ENCODE measurements at places on chromosomes 1 and 21.
A peak's percentile ranks its signal among the peaks of the same experiment; 100 is the strongest.

DNA sequence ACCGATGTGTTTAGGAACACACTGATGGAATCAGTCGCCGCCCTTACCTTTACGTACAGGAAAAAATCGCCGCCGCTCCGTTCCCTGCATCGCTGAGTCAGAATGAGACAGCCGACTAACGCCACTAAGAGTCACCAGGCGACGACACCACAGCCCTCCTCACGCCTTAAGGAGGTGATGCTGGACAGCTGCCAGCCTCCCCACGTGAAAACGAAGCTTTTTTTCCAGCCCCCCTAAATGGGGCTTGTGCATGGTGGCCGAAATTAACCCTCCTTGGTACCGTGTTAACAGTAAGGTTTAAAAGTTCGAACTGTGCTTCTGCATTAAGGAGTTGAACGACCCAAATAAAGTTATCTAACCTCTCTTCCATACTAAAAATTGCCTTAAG lies 511 bp downstream of the DNTTIP2 start:
- H3K4me1 ChIP-seq = peaks cover 37% of the 10 kb centered on the region
- H3K27ac ChIP-seq = peak overlapping the region; percentile 99
- H3K36me3 ChIP-seq = peaks cover 21% of the 10 kb centered on the region
- DNase-seq = no peak
- no peaks in the 10 kb centered on the region for H3K27me3 ChIP-seq
- peak overlapping the region; percentile 92 for H3K4me3 ChIP-seq

DNA sequence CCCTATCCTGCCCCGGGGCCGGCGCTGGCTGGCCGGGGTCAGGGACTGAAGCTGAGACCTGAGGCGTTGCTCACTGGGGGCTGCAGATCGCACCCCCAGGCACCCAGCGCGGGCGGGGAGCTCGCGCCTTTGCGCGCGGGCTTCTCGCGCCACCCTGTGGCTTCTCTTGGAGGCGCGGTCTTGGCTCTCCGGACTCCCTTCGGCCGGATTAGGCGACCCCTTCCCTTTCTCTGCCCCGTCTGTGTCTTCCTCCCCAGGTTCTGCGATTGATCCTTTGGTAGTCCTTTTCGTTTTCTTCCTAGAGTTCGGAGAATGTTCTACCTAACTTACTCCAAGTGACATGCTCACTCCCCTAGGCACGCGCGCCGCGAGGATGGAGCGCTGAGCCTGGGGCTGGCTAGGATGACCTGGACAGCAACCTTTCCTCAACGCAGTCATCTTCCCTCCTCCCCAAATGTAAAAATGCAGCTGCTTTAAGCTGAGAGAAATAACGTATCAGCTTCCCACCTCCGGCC lies 495 bp upstream of the NTRK1 start:
- H3K27me3 ChIP-seq = peaks cover 51% of the 10 kb centered on the region
- H3K36me3 ChIP-seq = no peaks in the 10 kb centered on the region
- DNase-seq = no peak
- H3K4me1 ChIP-seq = peaks cover 17% of the 10 kb centered on the region
- H3K4me3 ChIP-seq = peak overlapping the region; percentile 60
- H3K27ac ChIP-seq = no peak overlapping the region

DNA sequence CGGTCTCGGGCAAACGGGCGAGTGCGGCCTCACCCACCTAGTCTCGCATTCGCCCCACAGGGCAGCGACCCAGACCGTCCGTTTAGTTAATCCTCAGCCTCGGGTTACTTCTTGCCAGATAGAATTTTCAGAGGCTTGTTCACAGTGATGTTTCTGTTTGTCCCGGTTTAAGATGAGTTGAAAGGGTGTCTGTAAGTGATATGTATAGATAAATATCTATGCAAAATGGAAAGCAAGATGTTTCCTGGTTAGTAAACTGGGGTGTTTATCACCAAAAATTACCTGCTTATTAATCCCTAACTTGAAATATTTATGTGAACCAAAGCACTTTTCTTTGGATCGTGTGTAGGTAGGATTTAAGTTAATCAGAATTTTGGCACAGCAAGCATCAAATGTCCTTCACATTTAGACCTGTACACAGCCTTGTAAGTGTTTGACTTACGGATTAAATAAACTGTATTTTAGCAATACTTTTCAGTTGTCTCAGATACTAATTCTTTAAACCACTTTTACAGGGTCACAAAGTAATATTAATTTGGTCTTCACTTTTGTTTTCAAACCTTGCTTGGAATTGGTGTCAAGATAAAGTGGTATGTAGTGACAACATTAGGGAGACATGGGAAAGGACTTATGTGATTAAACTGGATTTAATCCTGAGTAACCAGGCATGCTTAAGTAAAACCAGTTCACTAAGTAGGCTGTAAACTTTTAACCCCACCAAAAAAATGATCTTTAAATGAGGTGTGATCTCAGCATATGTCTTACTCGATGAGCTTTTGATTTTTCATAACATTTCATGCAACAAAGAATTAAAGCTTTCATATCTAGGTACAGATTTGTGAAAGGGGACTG lies 914 bp downstream of the ZNF326 start:
- peak overlapping the region; percentile 92 for H3K4me3 ChIP-seq
- no peak for DNase-seq
- H3K27me3 ChIP-seq = no peaks in the 10 kb centered on the region
- no peaks in the 10 kb centered on the region for H3K36me3 ChIP-seq

GRCh38 chr1:201756406-201756805 lies 72.6 kb upstream of the IPO9 start:
- peaks cover 5% of the 10 kb centered on the region for H3K36me3 ChIP-seq
- DNase-seq = no peak
- H3K4me3 ChIP-seq = peak overlapping the region; percentile 34
- peaks cover 99% of the 10 kb centered on the region for H3K4me1 ChIP-seq
- no peaks in the 10 kb centered on the region for H3K27me3 ChIP-seq

GRCh38 chr1:228072658-228073043 lies 9.9 kb upstream of the ARF1 start:
- no peaks in the 10 kb centered on the region for H3K4me1 ChIP-seq
- no peaks in the 10 kb centered on the region for H3K27me3 ChIP-seq
- no peak overlapping the region for H3K4me3 ChIP-seq
- DNase-seq = no peak
- no peak overlapping the region for H3K27ac ChIP-seq

DNA sequence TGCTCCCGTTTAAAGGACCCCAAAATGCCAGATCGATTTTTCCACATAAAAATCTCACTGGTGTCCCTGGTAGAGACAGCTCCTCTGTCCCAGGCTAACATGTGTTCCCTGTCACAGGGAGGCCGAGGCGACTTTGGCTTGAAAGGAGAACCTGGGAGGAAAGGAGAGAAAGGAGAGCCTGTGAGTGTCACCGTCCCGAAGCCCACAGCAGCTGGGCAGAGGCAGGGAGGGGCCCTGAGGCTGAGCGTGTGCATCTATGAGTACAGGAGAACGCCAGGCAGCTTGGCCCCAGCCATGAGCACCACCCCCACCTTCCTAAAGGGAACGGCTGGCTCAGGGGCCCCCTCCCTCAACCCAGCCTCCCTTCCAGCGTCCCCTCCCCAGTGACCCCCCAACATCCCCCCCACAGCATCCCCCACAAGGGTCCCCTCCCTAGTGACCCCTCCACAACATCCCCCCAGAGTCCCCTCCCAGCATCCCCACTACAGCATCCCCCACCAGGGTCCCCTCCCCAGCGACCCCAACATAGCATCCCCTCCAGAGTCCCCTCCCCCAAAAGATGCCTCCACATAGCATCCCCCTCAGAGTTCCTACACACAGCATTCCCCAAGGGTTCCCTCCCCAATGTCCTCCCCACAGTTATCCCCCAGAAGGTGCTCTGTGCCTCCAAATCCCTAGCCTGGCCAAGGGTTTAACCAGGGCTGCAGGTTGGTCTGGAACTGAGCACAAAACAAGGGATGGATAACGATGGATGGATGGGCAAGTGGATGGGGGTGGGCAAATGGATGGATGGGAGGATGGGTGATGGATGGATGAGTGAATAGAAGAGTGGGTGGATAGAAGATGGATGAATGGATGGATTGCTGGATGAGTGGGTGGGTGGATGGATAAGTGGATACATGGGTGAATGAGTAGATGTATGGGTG lies 25.1 kb downstream of the COL6A2 start:
- H3K4me3 ChIP-seq = no peak overlapping the region
- no peak overlapping the region for H3K27ac ChIP-seq
- peaks cover 27% of the 10 kb centered on the region for H3K36me3 ChIP-seq
- peak; percentile 46 for DNase-seq
- no peaks in the 10 kb centered on the region for H3K27me3 ChIP-seq
- H3K4me1 ChIP-seq = peaks cover 3% of the 10 kb centered on the region

DNA sequence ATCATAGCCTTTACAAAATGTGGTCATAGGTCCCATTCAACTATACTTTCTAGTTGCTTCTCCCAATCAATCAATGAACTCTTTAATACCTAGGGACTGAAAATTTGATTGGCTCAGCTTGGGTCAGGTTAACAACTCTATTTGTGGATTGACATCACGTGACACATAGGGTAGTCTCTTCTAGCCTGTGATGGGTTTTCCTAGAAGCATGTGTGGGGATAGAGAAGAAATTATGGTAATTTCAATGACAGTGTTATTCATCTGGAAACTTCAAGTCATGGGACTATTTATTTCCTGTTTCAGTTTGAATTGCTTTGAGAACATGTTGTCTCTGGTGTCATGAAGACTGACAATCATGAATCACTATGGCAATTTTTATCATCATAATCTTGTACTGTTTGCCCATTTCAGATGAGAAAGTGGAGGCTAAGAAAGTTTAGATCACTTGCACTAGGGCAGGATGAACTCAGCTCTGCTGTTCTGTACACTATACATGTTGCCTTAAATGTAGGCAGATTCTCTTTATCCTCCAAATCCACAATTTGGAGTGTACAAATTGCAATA lies 529.9 kb upstream of the BEND5 start:
- H3K27me3 ChIP-seq = no peaks in the 10 kb centered on the region
- H3K4me3 ChIP-seq = no peak overlapping the region
- no peak for DNase-seq
- no peaks in the 10 kb centered on the region for H3K4me1 ChIP-seq
- no peak overlapping the region for H3K27ac ChIP-seq

DNA sequence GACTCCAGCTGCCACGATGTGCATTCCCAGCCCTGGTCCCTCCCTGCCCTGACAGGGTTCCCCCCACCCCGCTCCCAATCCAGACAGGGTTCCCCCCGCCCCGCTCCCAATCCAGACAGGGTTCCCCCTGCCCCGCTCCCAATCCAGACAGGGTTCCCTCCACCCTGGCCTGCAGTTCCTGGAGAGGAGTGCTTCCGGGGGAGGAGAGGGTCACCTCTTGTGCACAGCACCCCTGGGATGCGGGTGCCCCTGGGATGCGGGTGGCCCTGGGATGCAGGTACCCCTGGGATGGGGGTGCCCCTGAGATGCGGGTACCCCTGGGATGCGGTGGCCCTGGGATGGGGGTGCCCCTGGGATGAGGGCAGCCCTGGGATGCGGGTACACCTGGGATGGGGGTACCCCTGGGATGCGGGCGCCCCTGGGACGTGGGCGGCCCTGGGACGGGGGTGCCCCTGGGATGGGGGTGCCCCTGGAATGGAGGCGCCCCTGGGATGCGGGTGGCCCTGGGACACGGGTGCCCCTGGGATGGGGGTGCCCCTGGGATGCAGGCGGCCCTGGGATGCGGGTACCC lies 36.7 kb upstream of the SLC19A1 start:
- H3K27me3 ChIP-seq = peaks cover 10% of the 10 kb centered on the region
- H3K27ac ChIP-seq = no peak overlapping the region
- H3K36me3 ChIP-seq = peaks cover 1% of the 10 kb centered on the region
- no peak overlapping the region for H3K4me3 ChIP-seq

All from chondrocyte (in vitro differentiated cells).